HS-27A (cell line): ENCODE measurements at places on chromosomes 1 and 21.

DNA sequence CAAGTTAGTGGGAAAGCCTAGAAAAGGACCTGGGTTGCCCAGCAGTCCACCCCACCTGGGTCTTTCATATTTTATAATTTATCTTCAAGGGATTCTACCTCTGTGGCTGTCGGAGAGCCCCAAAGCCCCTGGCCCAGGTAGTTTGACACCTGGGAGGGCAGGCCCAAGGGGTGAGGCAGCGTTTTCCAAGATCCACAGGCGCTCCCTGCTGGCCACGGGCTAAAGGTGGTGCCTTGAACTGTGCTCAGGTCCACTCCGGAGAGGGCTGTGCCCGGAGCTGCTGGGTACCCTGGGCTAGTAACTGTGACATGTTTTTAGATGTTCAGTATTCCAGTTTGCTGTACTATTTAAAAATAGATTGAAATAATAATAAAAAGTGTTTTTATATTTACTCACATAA is 37.2 kb upstream of the CRNN start:
- no peak for DNase-seq

GRCh38 chr1:234869182-234870019 is 259.2 kb downstream of the TOMM20 start:
- DNase-seq: no peak

- no peak for DNase-seq
These were observed 10.2 kb downstream of the SLC45A3 start for GRCh38 chr1:205670150-205670446.

DNA sequence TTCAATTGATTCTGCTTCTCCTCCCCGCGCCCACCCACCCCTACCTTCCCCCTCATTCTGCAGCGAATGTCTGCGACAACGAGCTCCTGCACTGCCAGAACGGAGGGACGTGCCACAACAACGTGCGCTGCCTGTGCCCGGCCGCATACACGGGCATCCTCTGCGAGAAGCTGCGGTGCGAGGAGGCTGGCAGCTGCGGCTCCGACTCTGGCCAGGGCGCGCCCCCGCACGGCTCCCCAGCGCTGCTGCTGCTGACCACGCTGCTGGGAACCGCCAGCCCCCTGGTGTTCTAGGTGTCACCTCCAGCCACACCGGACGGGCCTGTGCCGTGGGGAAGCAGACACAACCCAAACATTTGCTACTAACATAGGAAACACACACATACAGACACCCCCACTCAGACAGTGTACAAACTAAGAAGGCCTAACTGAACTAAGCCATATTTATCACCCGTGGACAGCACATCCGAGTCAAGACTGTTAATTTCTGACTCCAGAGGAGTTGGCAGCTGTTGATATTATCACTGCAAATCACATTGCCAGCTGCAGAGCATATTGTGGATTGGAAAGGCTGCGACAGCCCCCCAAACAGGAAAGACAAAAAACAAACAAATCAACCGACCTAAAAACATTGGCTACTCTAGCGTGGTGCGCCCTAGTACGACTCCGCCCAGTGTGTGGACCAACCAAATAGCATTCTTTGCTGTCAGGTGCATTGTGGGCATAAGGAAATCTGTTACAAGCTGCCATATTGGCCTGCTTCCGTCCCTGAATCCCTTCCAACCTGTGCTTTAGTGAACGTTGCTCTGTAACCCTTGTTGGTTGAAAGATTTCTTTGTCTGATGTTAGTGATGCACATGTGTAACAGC is 339.9 kb downstream of the NTNG1 start:
- DNase-seq: no peak

DNA sequence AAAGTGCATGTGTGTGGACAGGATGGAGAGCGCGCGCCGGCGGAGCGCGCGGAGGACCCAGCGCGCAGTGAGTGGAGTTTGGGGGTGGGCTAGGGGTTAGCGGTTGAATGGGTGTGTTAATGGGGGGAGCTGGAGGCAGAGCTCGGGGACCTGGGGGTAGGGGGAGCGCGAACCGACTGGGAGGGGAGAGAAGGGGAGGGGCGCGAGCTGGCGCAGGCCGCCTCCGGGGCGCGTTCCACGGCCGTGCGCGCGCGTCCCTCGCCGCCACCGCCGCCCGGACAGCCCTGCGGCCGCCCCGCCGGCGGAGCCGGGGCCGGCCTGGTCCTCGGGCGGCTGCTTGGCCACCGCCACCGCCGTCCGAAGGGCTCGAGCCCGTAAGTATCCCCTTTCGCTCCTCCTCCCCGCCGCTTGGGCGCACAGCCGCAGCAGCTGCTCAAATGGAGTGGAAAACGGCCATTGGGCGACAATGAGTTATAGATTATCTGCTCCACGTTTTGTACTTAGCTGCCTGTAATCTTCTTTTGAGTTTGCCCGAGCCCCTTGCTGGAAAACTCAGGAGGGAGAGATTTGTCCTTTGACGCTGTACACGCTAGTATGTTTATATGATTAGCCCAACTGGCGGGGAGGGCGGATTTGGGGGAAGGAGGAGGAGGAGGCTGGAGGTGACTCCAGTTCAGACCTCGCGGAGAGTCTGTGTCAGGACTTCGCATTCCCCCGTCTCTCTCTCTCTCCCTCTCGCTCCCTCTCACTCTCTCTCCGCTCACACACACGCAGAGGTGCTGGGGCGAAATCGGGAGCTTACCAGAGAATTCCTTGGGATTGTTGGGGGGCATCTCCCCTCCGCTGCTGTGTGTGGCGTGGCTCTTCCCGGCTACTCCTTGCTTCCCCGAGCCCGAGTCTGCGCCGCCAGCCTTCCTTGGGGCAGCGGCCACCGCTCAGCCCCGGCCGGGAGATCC is at the start of gene ADGRL2:
ADGRL2 (plus strand) TSS at position 240 of the 956 bp plus-strand sequence. CDS start 36,051 bp downstream, outside the sequence.
- no peak for DNase-seq

- peak; percentile 92 for DNase-seq
These were observed 10.0 kb downstream of the ARID1A start for GRCh38 chr1:26705788-26706311.

DNA sequence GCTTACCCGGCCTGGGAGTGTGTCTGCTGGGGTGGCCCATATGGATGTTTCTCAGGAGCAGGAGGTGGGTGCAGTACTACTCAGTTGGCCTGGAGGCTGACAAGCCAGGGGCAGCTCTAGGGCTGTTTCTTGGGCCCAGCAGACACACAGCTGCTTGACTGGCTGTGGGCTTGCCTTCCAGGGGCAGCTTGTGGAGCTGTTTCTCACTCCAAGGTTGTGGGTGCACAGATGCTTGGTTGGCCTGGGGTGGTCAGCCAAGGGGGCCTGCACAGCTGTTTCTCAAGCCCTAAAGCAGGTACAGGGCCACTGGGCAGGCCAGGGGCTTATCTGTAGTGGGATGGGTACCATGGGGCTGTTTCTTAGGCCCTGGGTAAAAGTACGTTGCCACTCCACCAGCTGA is 1078.1 kb upstream of the ADGRL2 start:
- no peak for DNase-seq

GRCh38 chr1:218656301-218657037 is 311.3 kb downstream of the TGFB2 start:
- DNase-seq: no peak

DNA sequence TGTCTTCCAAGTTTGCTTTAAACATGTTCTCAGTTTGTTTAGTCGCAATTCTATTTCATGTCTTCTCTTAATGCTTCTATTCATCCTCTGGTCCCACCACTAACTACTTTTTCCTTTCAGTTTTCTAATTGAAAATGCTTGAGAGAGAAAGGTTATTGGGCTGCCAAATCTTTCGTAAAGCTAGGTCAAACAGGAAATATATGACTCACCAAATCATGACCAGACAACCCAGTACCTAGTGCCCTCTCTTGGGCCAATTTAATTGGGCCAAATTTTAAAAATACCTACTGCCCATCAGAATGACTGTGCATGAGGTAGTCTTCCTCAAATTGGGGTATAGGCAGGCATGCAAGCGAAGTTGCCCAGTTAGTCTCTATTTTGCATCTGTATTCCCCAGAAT is 295.4 kb upstream of the PBX1 start:
- no peak for DNase-seq

DNA sequence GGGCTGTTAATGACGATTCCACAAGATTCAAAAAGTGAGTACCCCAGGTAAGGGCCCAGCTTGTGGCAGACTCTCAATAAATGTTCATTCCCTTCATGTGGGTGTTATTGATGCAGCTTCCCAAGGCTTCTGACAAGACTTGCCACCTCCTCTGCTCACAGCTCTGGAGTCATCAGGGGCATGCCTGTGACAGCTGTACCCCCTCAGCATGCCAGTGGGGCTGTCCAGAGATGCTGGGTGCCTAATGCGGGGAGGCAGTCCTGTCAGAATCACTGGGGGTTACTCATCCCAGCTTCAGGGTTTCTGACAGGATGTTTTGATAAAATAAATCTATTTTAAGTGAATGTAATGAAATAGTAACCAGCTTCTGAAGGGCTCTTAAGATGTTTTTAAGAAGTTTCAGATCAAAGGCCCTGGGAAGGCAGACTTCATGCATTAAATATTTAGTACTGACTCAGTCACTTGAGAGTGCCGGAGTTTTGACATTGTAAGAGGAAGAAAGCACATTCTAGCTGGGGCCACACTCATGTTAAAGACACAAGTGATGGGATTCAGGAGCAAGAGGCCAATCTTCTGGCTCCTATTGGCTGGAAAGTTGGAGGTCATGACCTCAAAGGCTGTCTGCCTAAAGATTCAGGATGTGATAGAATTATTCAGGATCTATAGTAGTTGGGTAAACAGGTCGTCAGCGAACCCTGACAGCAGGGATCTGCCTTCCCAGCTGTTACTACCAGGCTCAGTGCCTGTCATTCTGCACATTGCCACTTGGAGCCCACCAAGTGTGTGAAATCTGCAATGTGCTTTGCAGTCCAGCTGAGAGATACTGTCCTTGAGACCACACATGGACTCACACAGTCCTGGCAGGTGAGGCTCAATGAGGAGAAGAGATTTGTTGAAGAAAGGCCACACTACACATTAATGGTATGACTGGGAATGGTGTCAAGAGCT is 239.6 kb upstream of the BEND5 start:
- DNase-seq: no peak

DNA sequence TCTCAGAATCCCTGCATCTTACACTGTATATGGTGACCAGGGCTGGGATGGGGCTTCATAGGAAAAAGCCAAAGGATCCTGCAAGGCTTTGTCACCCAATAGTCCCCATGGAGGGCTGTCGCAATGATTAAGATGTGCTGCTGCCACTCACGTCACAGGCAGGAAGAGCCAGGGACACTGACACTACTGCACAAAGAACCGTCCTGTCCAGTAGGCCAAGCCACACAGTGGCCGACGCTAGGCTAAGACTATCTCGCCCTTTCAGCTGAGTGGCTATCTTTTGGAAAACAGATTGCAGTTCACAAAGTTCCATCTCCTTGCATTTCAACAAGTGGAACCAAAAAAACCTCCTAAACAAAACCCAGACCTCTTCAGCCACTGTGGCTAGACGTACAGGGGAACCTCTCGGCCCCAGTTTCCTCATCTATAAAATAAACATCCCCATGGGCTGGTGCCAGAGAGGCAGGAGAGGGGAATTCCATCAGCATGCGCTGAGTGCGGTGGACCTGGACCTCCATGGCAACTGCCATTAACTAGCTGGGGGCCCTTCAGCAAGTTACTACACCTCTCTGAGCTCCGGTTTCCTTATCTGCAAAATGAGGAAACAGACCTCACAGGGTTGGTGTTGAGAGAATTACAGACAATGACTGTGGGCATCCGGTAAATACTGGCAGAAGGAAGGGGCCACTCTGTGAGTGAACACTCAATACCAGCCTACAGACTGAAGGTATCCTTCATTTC is 8.7 kb downstream of the CAPZB start:
- DNase-seq: no peak

- no peak for DNase-seq
These were observed 26.1 kb downstream of the PKP1 start for GRCh38 chr1:201309416-201309815.

- DNase-seq: no peak
These were observed 1.1 kb downstream of the PLEKHA6 start for GRCh38 chr1:204358605-204359004.

DNA sequence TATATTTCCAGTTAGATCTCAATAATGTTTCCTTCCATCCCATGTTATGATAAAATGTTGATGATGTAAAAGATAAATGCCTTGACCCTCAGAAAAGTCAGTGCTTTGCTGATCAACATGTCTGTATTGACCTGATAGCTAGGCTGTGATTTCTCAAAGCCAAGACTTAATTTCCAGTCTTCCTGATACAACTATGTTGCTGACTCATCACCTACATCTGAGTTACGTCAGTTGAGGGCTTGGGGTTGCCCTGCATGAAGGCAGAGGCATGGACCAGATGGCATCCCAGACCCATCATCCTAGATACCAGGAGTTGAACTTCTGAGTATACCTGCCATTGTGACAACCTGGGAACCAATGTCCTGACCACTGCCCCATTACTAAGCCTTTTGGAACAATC is 4.8 kb downstream of the LCE1D start:
- DNase-seq: no peak

DNA sequence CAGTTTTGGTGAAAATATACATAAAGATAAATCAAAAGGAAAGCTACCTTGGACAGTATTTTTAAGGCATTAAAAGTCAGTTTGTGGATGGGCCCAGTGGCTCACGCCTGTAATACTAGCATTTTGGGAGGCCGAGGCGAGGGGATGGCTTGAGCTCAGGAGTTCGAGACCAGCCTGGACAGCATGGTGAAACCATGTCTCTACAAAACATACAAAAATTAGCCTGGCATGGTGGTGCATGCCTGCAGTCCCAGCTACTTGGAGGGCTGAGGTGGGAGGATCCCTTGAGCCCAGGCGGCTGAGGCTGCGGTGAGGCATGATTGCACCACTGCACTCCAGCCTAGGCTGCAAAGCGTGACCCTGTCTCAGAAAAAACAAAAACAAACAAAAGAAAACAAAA is 1253.8 kb downstream of the MRPL39 start:
- no peak for DNase-seq

- no peak for DNase-seq
These were observed 145.0 kb downstream of the DHRS3 start for GRCh38 chr1:12472798-12473551.

GRCh38 chr1:243620096-243620495 is 229.9 kb downstream of the AKT3 start:
- DNase-seq: no peak

DNA sequence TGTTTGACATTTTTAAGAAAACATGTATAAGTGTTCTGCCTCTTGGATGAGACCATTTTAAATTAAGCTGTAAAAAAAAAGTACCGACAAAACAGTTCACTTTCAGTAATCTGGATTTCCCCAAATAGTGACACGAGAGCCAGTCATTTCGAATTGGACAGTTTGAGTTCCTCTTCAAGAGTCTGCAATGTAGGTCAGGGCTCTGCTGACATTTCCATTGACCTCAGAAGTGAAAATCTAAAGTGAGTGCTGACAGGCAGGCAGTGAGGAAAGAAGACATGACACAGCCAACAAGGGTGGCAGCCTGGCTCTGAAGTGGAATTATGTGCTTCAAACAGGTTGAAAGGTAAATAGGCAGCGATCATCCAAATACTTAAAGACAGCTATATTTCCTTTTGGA is at the start of gene IL23R:
IL23R (plus strand) TSS at position 259 of the 400 bp plus-strand sequence. CDS start 1,667 bp downstream, outside the sequence.
- DNase-seq: no peak

DNA sequence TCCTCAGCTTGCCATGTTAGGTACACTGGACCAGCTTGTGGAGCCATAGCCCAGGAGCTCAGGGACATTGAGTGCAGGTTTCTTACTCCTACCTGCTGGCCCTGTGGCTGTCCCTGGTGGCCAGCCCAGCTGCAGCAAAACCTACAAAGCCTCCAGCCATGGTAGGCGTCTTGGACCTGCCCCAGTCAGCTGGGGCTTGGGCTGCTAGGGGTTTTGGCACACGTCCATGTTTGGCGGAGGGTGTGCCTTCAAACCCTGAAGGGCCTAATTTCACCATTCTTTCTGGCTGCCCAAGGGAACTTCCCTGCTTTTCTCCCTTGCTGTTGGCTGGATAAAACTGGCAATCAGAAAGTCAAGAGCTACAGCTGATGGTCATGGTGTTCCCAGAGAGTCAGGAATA is 25.4 kb downstream of the HMGCS2 start:
- DNase-seq: no peak

GRCh38 chr1:194052514-194053338 is 866.3 kb upstream of the B3GALT2 start:
- no peak for DNase-seq
